Activated CD4-positive, alpha-beta T cell treated with anti-CD3 and anti-CD28 coated beads for 4 hours (primary cell): ENCODE measurements at places on chromosomes 2 and 18.

DNA sequence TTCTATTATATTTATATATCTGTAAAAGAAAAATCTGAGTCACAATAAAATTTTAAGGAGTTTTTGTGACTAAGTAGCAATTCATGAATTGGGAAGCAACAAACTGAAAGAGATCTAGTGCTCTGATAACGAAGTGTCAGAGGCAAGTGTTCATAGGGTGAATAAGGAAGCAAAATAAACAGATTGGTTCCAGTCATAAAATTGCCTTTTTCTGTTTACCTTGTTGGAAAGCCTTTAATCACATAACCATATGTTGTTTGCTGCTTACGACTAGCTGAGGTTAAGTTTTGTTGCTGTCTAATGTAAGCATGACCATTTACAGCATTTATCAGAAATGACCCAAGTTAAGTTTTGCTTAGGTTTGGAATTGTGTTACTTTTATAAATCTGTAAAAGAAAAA, 358.9 kb downstream of the ARL6IP6 start:
- DNase-seq, result no peak

GRCh38 chr2:157468931-157469708, 25.2 kb upstream of the CYTIP start:
- DNase-seq, result no peak

DNA sequence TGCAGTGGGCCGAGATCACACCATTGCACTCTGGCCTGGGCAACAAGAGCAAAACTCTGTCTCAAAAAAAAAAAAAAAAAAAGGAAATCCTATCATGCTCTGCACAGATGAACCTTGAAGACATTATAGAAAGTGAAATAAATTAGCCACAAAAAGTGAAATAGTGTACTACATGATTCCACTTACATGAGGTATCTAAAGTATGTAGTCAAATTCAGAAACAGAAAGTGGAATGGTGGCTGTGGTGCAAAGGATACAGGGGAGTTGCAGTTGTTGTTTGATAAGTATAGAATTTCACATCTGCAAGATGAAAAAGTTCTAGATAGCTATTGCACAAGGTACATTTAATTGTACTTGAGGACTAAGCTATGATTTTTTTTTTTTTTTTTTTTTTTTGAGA, 5.2 kb downstream of the ZRANB3 start:
- no peak for DNase-seq

DNA sequence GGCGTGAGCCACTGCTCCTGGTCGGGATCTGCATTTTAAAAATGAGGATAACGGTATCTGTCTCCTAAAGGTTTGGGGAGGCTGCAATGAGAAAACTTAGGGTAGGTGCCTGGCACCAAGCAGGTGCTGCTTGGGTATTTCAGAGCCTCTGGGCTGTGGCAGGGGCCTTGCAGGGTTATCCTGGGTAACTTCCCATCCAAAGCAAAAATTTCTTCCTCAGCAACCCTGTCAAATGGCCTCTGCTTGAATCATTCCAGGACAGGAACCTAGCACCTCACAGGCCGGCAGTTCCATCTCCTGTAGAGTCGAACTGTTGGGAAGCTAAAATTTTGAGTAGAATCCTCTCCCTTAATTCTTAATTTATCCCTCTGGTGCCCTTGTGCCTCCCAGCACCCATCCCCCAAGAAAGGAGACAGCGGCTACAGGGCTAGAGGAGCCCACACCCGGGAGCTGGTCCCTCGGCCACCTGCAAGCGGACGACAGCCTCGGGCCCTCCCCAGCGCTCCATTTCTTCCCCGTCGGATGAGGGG, 868 bp downstream of the CGREF1 start:
- DNase-seq, result no peak

DNA sequence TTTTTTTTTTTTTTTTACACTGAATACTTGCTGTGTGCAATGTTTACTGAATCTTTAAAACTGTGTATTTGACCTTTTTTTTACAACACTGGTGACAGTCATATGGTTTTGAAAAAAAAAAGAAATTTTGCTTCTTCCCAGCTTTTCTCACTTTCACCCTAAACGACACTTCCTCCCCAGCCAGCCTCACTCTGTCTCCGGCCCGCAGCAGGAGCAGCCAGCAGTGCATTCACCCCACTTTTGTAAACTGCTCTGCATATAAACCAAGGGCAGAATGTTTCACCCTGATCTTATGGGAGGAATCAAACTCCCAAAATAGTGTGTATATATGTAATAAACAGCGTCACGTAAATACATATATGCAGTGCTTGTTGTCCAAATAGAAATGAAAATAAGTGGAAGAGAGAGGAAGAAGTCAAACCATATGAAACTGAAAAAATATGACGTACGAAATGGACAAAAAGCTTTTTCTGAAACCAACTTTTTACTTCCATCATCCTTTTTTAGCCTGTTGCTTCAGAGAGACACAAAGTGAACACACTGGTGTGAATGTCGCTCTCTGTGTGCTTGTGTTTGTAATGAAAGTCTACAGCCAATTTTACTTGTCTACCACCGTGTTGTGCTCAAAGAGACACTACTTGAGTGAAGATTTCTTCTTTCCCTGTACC, 54.2 kb downstream of the ZCCHC2 start:
- DNase-seq, result no peak

- DNase-seq, result no peak
These were observed 38.4 kb downstream of the XIRP2 start for GRCh38 chr2:166926657-166927056.

DNA sequence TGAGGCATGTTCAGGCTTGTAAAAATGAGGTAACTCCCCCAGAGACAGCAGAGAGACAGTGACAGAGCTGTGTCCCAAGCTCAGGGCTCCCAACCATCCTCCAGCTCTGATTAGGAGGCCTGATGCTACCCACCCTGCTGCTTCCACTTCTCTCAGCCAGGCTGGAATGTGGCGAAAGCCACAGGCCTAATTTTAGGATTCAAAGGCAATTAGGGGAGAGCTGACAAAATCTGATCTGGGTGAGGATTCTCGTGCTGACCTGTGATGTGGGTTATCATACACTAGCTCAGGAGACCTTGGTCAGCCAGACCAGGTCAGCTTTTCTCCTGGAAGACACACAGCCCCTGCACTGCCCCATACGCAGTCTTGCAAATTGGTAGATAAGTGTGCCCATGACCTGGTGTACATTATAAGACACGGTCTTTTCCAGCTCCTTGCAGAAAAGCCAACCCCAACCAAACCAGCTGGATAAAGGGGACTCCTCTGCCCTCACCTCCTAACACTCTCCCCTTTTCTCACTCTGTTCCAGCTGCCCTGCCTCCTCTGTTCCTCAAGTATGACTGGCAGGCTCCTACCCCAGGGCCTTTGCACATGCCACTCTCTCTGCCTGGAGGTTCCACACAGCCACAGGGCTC, 225.9 kb downstream of the MGAT5 start:
- no peak for DNase-seq

DNA sequence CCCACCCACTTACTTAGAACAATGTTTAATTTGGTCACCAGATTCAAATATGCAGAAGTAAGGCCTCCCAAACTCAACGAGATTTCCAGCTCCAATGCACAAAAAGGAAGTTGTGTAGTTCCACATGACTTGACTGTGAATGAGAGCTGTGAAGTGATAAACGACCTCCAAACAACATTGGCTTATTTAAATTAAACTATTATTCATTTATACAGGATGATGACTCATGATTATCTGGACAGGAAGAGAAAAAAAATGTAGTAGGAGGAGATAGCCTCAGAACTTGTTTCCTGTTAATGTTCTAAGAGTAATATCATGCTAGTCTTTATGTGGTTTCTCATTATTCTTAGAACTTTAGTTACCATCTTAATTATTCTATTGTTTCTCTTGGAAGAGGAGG, 237.3 kb downstream of the C1D start:
- no peak for DNase-seq

DNA sequence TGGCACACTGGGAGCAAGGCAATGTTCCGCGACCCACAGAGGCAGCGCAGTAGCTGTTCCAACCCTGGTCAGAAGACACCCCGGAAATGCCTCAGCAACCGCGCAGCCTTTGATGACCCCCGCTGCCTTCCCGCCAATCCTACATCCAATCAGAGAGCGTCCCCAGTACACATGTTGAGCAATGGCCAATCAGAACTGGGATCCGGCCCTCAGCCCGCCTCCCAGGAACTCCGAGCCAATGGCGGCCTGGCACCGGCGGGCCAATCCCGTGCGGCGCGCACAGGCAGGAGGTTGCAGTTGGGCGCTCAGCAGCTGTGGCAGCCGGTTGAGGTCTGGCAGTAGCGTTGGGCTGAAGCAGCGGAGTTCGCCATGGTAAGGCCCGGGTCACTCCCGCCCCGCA, at the start of gene TUBA3D:
TSS of gene TUBA3D (plus strand) at position 289 of the 400 bp plus-strand sequence. CDS start at position 370, 81 bp downstream.
- no peak for DNase-seq

DNA sequence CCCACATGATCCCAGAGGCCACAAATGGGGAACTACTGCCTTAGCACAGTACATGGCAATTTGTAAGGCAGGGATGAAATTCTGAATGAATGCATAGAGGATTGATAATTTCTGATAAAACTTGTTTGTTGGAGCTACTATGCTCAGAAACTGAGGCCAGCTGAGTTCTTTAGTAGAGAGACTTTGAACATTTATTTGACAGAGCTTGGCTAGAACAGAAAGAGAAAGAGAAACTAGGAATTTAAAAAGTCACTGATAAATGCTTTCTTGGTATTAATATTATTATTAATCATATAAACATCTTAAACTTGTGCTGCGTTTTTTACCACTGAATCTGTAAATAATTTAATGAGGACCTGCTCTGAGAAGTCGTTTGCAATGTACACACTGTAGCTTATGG, 923.7 kb upstream of the CNTNAP5 start:
- DNase-seq, result no peak

DNA sequence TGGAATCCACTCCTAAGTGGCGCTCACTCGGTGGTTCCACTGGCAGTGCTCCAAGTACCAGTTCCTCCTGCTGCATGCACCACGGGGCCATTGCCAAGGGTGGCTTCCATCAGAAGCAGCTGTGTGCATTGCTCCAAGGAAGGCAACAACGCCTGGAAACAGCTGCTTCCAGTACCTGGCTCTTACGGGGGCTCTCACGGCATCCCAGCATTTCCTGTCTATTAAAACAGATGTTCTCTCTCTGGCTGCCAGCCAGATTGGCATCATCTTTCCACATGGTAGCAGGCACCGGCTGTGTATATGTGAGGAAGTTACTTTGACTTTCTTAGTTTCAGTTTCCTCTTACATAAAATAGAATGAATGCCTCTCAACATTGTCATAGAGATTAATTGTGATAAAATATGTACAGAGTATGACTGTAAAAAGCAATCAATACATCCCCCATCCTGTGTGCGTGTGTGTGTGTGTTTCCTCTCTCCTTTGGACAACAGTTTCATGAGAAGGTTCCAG, 84.9 kb downstream of the CMPK2 start:
- DNase-seq, result no peak

- no peak for DNase-seq
These were observed 176.5 kb upstream of the CTAGE1 start for GRCh38 chr18:22594155-22594690.

GRCh38 chr2:26002632-26003310, 20.5 kb upstream of the KIF3C start:
- DNase-seq, result no peak

- no peak for DNase-seq
These were observed 86.4 kb downstream of the GCA start for GRCh38 chr2:162430323-162430722.

- DNase-seq, result no peak
These were observed 68.5 kb upstream of the NFATC1 start for GRCh38 chr18:79327199-79327721.

- DNase-seq, result no peak
These were observed 468.9 kb upstream of the HS6ST1 start for GRCh38 chr2:128787616-128788015.

GRCh38 chr2:105809723-105810122, 65.0 kb downstream of the NCK2 start:
- no peak for DNase-seq

GRCh38 chr18:79856119-79857007, 58.6 kb downstream of the KCNG2 start:
- DNase-seq, result no peak

DNA sequence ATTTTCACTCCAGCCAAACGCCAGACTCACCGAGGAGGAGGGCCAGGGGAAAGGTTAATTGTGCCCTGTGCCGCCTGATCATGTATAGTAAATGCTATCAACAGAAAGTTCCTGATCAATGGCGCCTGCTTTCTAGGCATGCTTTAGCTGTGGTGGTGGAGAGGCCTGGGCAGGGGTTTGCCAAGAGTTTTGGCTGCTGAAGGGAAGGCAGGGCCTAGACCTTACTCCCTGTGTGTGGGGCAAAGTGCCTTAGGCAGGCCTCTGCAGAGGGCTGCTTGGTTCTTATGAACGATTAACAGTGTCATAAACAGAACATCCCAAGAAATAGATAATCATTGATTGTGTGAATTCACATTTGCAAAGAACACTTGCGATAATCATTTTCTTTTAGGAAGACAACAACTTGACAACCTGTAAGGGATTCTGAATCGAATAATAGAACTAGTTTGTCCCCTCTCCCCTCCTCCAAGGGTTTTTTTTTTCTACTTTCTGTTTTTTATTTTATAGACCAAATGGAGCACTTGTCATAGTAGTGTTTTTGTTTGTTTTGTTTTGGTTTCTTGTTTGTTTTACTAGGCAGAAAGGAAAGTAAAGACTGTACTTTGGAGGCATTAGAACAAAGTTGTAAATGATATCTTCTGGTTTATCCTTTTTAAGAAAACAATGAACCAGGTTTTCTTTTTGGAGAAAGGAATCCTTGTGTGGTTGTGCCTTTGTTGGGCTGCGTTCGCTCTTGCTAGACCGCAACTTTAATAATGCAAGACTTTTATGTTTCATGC, 6.5 kb downstream of the TSHZ1 start:
- DNase-seq, result no peak

GRCh38 chr2:48339451-48339850, 190.5 kb upstream of the STON1 start:
- no peak for DNase-seq

DNA sequence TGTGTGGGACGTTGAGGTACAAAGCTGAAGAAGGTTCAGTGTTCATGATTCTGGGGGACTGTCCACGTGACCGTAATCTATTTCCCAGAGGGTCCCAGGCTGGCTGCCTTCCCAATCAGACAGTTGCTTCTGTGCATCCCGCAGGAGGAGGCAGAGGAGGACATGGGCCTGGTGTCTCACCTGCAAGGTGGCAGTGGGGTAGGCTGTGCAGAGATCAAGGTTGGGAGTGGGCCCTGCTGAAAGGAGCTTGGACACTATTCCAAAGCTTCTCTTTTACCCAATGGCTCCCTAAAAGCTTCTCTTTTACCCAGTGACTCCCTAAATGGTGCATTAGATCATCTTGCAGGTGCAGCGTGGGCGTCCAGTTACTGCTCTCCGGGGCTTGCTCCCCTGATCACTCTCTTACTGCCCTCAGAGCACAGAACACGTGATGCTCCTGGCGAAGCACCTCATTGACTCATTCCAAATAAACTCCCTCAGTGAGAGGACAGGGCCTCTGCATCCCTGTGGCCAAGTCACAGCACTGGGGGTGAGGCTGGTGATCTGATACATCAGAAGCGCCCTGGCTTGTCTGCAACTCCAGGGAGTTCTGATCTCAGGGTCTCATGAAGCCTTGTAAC, 41.5 kb downstream of the RNF144A start:
- no peak for DNase-seq
